ENCODE measurements at places on chromosomes 2 and 18.

- DNase-seq: no peak
Observed at GRCh38 chr2:69221960-69222751, 164.9 kb downstream of the GFPT1 start.

DNA sequence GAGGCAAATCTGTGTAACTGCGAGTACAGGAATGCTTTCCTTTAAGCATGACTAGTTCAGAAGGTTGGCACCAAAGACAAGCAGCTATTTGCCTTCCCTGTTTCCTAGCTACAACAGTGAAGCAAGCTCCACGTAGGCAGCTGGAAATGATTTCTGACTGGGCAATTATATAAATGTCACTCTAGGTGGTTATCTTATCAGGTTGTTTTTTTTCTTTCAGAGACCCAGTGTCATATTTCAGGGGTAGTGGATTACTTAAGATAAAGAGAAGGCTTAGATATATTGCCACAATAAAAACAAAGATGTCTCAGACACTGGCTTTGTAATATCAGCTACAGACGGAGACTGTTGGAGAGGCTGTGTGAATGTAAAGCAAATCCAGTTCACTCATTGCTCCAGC lies 748.9 kb upstream of the NXPH2 start:
- no peak for DNase-seq

DNA sequence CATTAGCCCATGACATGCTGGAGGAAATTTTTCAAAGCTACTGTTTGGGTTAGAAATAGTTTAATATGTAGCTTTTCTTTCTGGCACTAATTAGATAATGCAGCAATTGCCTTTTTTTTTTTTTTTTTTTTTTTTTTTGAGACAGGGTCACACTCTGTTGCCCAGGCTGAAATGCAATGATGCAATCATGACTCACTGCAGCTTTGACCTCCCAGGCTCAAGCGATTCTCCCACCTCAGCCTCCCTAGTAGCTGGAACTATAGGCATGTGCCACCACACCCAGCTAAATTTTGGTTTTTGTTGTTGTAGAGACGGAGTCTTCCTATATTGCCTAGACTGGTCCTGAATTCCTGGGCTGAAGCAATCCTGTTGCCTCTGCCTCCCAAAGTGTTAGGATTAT lies 136.2 kb downstream of the SP100 start:
- no peak for DNase-seq

DNA sequence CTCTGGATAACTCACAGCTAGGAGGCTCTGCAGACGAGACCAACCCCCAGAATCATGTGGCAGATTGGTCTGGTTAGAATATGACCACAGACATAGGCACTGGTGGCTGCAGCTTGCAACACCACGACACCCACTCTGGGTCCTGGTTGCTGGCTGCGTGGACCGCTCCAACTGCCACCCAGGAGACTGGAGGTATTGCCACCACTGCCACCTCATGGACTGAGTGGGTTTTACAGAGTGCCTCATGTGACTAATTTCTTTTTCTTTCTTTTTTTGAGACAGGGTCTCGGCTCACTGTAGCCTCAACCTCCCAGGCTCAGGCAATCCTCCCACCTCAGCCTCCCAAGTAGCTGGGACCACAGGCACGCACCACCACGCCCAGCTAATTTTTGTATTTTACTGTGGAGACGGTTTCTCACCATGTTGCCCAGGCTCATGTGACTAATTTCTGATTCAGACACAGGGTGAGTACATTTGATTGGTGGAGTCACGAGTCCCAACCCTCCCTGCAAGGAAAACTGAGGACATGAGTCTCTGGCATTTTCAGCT lies 29.9 kb upstream of the NT5DC4 start:
- DNase-seq: peak; percentile 36

DNA sequence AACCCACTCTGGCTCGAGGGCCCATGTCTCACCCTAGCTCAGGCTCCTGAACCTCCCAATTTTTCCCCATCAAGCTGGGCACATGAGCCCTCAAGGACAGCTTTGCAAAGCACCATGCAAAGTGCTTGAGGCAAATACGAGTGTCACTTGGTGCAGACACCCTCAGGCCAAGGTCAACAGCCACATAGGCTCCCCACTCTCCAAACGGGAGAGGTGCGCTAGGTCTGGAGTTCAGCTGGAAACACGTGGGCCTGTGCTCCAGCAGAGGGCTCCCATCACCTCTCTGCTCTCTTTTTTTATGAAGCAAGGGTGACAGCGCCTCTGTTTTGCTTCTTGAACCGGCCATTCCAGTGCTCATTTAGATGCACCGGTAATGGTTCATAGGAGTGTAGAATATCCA lies 11.9 kb upstream of the ARHGAP25 start:
- no peak for DNase-seq

DNA sequence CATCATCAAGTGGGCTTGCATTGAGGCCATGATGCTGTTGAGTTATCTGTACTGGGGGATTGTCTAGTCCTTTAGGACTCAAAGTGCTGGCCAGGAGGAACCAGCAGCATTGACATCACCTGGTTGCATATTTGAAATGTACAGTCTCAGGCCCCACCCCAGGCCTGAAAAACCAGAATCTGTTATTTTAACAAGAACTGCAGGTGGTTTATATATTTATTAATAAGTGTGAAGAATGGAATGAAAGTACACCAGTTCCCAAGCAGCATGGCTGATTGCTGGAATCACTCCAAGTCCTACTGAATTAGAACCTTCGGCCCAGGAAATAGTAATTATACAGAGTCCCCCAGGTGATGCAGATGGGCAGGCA lies 2.8 kb downstream of the IL1F10 start:
- no peak for DNase-seq

GRCh38 chr2:65071499-65072180 lies 15.4 kb downstream of the CEP68 start:
- no peak for DNase-seq

GRCh38 chr18:11884396-11885030 lies 23.6 kb downstream of the MPPE1 start:
- DNase-seq: no peak

- no peak for DNase-seq
Observed at GRCh38 chr2:71756280-71756906, 303.0 kb downstream of the DYSF start.

DNA sequence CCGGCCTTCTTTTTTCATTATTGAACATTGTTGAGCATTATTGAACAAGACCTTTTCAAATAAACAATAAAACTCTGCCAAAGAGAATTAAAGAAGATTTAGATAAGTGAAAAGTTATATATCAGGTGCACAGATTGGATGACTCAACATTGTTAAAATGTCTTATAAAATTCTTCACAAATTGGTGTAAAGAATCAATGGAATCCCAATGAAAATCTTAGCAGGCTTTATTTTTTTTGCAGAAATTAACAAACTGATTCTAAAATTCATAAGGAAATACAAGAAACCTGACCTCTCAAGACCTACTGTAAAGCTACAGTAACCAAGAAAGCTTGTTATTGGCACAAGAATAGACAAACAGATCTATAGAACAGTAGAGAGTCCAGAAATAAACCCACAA lies 70.3 kb downstream of the LAMA1 start:
- no peak for DNase-seq

- DNase-seq: no peak
Observed at GRCh38 chr2:146451972-146452371, 1392.9 kb upstream of the ACVR2A start.

- DNase-seq: no peak
Observed at GRCh38 chr18:55501579-55501978, 86.4 kb downstream of the TCF4 start.

DNA sequence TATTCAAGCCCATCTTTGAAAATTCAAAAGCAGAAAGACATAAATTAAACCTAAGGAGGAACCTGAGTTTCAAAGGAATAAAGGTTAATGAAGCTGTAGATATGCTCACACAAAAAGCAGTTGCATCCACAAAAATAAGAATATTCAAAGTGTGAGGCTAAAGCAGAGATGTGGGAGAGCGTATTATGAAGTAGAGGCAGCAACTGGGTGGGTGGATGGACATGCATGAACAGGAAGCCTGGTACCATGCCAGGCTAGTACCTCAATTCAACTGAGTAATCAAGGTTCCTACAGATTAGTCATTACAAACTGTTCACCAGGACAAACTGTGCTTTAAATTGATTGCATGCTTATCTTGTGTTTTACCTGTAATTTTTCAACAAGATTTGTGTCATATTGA lies 330.0 kb upstream of the PKDCC start:
- no peak for DNase-seq

- DNase-seq: no peak
Observed at GRCh38 chr2:235609746-235610145, 115.9 kb downstream of the AGAP1 start.

GRCh38 chr2:233976690-233977294 lies 59.6 kb downstream of the TRPM8 start:
- no peak for DNase-seq

DNA sequence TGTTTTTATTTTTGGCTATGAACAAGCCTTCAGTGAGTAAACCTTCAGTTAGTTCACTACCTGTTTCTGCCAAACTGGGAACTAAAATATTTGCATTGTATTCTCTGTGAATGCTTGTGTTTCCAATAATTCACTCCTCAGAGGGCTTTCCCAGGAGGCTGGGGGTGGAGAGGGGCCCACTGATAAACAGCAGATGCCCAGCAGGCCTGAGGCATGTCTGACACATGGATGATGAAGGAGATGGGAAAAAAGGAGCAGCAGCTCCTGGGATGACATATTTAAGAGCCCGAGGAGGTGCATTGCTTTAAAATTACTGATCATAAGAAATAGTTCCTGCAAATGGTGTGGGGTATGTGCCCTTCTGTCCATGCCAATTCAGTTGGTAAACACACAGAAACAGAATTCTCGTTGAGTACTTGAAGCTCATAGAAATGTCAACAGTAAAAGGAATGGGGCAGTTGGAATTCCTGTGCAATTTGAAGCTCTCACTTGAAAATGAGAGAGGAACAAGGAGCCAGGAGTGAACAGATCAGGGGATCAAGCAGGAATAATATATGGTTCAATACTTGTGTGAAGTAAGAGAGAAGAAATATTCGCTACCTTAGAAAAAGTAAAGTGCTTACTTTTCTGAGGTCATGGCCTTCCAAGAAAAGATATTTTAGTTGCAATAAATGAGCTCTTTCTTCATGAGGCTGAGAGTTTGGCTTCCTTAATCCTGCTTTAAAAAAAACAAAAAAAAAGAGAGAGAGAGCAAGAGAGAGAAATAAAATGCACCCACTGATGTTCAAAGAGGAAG lies 22.0 kb upstream of the HNMT start:
- DNase-seq: no peak

DNA sequence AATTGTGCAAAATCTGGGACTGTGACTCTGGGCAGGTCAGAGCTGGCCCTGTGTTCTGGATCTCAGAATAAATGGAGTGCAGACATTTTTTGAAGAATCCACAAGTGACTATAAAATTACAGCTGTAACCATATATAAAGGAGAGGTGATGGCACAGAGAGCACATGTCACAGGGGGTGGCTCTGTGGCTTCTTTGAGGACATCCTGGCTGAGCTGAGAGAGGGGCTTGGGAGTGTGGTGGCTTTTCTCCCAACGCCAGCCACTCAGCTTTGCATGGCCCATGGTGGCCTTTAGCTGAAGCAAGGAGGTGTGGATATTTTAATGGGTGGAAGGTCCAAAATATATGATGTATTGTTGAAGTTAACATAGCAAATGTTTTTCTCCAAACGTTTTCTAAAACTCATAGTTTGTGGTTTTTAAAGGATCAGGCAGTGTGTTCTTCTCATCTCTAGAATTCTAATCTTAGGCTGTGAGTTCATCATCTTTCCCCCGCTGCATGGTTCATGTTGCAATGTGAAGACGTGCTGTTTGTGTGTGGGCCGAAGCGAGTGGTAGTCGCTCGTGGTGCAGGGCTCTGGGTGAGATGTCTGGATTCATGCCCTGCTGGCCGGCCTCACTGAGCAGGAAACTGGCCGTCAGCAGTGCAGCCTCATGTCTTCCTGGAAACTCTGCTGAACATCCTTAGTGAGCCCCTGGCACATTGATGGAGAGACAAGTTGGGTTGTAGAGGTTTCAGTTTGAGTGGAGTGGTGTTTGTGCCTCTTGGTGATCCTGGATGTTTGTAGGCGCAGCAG lies 109.9 kb downstream of the ZNF236 start:
- DNase-seq: no peak

DNA sequence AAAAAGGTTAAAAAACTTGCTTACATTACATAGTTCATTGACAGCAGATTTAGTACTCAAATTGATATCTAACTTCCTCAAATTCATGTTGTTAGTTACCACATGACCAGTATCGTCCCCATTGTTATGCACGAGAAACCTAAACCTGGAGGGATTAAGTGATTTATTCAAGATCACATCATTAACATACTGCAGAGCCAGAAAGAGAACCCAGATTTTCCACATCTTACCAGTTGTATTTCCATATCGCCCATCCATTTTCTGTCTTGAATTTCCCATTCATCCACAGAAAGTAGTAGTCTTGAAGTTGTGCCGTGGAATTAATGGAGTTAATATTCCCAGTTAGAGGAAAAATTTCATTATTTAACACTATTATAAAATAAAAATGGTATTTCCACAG lies 512.0 kb downstream of the METTL4 start:
- DNase-seq: no peak

- DNase-seq: no peak
Observed at GRCh38 chr2:64128943-64129391, 15.3 kb downstream of the PELI1 start.

GRCh38 chr18:37564711-37565100 lies 892 bp downstream of the CELF4 start:
- no peak for DNase-seq

DNA sequence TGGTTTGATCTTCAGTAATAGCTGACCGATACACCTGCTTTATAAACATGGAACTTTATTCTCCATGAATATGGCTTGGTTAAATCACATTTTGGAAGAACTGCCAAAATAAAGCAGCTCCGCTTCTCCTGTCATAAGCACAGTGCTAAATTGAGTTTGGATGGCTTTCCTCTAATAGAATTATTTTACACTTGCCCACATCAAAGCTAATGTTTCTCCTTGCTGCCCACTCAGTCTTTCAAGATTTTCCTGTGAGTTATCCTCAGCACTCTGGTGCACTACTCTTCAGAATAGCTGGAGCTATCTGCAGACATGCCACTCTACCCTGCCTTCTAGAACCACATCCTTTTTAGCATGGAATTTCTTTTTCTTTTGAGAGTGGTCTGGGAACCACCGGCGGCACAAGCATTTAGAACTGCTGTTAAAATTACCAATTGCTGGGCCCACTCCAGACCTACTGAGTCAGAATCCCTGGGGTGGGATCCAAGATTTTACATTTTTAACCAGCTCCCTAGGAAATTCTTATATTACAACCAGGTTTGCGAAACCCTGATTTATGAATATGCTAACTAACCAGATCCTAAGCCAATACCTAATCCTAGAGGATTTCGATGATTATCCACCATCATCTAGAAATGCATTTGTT lies 283.3 kb downstream of the AFF3 start:
- DNase-seq: no peak
